WTC11 (cell line): ENCODE measurements at places on chromosomes 7 and 10. TPM values are rescaled to one million over a fixed set of nuclear protein-coding genes. Genes with fewer than 3 reads are reported as not detected.

GRCh38 chr7:76514926-76515771 is 4.8 kb downstream of the UPK3B start:
- H3K27me3 ChIP-seq, result no peaks in the 10 kb centered on the region; the same call in 1 of the 2 replicates
- no peak overlapping the region for H3K27ac ChIP-seq
- no peak for DNase-seq
- no peak overlapping the region for H3K4me3 ChIP-seq
- H3K4me1 ChIP-seq, result peaks cover 6% of the 10 kb centered on the region

- no peak overlapping the region for H3K4me3 ChIP-seq
- no peak overlapping the region for H3K27ac ChIP-seq
- H3K36me3 ChIP-seq, result no peaks in the 10 kb centered on the region
- H3K4me1 ChIP-seq, result peaks cover 67% of the 10 kb centered on the region
- no peaks in the 10 kb centered on the region; the same call in 1 of the 2 replicates for H3K27me3 ChIP-seq
These were observed 899.3 kb downstream of the SORCS3 start for GRCh38 chr10:105540381-105540780.

- no peak for DNase-seq
- H3K27me3 ChIP-seq, result no peaks in the 10 kb centered on the region
- H3K36me3 ChIP-seq, result peaks cover 76% of the 10 kb centered on the region
- H3K27ac ChIP-seq, result no peak overlapping the region
- H3K4me3 ChIP-seq, result no peak overlapping the region
These were observed 85.0 kb downstream of the ANKRD61 start for GRCh38 chr7:6116211-6116610.

GRCh38 chr10:110192552-110192951 is 14.9 kb upstream of the MXI1 start:
- peaks cover 47% of the 10 kb centered on the region for H3K27me3 ChIP-seq
- no peaks in the 10 kb centered on the region for H3K36me3 ChIP-seq
- no peak overlapping the region for H3K4me3 ChIP-seq
- peak; percentile 48 for DNase-seq
- no peaks in the 10 kb centered on the region for H3K4me1 ChIP-seq
- no peak overlapping the region for H3K27ac ChIP-seq

GRCh38 chr7:28687537-28687936 is 270.6 kb downstream of the TRIL start:
- H3K27me3 ChIP-seq, result peaks cover 6% of the 10 kb centered on the region
- no peaks in the 10 kb centered on the region for H3K36me3 ChIP-seq
- no peak overlapping the region for H3K27ac ChIP-seq
- H3K4me3 ChIP-seq, result no peak overlapping the region

GRCh38 chr7:126499481-126499880 is 753.3 kb downstream of the GRM8 start:
- H3K27me3 ChIP-seq, result no peaks in the 10 kb centered on the region
- H3K36me3 ChIP-seq, result no peaks in the 10 kb centered on the region
- H3K4me3 ChIP-seq, result no peak overlapping the region

DNA sequence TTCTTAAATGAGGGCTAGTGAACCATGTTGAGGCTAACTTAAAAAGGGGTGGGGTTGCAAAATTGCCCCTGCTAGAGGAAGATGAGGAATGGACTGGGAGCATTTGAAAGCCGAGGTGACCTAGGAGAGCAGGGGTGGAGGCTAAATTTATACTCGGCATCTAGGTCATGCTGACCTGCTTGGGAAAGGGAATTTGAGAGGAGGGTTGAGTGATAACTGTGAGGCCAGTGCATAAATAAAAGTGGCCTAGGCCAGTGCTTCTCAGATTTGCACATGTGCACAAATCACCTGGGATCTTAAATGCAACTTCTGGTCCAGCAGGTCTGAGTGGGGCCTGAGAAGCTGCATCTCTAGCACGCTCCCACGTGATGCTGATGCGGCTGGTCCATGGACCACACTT is 70.4 kb downstream of the CDK1 start:
- DNase-seq, result no peak
- H3K27ac ChIP-seq, result no peak overlapping the region
- H3K4me3 ChIP-seq, result no peak overlapping the region
- no peaks in the 10 kb centered on the region for H3K4me1 ChIP-seq

The PNLIPRP3 gene
- total RNA-seq, result not detected in 3 replicates

The ZNF138 gene
- 15.4 to 21.4 TPM (median 16.0 TPM) in 3 replicates for total RNA-seq

The DHTKD1 gene
- total RNA-seq, result 57.9 to 70.6 TPM (median 66.3 TPM) in 3 replicates

The ENO4 gene
- 0.27 to 1.1 TPM (median 0.42 TPM) in 3 replicates for total RNA-seq
